ENCODE measurements at places on chromosomes 5 and 9.

DNA sequence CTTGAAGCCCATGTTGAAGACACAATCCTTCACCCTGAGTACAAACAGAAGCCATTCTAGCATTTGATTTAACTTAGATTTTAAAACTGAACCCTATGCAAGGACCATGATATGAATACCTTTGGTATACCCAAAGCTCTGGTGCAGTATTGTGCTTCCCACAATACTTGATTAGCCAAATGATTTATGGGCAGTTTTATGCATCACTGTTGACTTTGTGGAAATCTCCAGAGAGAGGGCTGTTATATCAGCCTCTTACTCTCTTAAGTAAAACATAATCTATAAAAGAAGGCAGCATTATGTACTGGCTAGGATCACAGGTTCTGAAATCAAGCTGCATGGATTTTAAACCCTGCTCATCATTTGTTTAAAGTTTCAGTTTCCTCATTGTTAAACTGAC, 762.8 kb downstream of the EFNA5 start:
- no peak for DNase-seq

DNA sequence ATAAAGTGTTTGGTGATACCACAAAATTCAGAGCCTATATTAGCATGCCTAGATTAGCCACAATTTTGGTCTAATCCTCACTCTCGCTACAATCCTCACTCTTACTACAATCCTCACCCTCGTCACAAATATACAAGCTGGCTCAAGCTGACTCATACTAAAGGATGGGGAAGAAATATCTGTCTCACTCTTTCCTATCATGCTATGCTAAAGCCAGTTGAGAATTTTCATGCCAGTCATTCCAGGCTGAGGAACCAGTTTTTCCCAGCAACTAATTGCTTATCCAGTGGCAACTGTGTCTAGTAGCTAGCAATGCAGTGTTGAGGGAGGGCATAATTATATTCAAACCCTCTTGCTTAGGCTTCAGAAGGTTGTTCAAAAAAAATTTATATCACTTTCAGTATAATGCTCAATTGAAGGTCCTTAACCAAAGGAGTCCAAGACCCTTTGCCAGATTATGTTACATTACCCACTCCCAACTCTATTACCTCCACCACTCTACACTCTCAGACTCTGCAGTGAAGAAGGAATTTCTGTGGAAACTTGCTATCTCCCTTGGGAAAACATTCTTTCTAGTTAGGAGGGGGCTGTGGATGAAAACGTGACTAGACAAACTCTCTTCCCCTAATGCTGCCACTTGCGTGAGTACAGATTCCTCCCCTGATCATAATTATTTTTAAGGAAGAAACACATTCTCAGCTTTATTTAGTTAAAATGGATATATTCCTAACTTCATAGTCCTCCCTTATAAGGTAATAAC, 810.3 kb upstream of the ACO1 start:
- no peak for DNase-seq

DNA sequence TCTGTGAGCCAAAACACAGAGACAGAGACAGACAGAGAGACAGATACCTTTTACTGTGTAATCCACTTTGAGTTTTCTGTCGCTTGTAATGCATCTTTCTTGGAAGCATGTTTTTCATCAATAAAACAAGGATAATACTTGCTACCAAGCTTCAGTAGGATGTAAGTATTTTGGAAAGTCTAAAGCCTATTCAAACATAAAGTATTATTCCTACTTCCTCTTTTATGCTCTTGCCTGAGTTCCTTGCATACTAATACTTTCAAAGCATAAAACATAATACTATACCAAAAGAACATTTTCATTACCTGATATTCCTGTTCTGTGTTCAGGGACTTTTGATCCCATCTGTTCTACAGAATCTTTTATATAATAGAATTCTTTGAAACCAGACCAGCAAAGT, 64.5 kb upstream of the SLC30A5 start:
- no peak for DNase-seq

DNA sequence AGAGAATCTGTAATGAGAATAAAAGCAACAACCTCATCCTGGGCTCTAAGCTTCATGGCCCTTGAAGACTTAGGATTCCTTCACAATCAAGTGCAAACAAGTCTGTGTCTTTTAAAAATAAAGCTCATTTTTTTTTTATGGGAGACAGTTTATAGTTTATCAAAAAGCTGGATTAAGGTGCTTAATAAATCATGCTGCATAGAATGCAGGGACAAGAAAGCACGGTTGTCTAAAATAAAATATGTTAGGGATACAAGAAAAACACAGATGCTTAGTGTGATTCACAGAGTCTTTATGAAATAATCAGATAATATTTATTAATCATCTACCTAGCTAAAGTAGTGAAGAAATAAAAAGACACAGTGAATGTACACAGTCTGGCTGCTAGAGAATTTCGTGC, 2045.9 kb upstream of the WWC1 start:
- DNase-seq = no peak

GRCh38 chr9:86978413-86978812, 31.1 kb upstream of the GAS1 start:
- DNase-seq = no peak

DNA sequence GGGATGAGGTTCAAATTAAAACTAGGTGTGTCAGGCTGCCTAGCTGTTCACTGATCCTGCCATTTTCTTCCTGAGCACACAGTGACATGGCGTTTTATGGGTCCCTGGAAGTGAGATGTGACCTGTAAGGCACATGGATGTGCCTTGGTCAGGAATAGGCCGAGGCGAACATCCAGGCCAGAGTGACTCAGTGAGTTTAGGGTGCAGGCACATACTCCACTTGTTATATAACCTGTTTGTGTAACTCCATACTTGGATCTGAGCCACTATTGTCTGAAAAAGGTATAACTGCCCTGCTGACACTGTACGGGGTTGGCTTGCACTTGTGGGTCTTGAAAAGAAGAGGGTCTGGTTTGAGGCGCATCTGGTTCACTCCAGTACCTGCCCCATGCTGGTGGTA, 150.1 kb upstream of the ADAMTS16 start:
- DNase-seq = no peak

DNA sequence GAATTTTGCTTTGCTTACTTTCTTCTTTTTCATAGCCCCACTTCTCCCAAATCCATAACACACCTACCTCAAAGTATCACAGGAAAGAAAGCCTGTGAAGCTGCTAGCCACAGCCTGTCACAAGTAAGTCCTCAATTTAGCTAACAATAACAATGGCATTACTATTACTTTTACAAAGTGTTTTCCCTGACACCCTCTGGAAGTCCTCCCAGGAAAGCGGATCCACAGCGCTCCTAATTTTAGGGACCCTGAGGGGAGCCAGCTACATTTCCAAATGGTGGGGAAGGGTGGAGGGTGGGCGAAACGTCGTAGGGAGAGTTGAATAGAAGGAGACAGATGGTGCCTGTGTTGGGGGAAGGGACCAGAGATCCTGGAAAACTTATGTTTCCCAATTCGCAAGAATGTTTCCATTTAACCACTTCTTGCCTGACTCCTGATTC, 523 bp upstream of the WWC1 start:
- DNase-seq = no peak

- DNase-seq = no peak
Observed at GRCh38 chr9:93463638-93464248, 10.4 kb upstream of the FAM120AOS start.

- no peak for DNase-seq
Observed at GRCh38 chr9:38363589-38363925, 28.9 kb upstream of the ALDH1B1 start.

DNA sequence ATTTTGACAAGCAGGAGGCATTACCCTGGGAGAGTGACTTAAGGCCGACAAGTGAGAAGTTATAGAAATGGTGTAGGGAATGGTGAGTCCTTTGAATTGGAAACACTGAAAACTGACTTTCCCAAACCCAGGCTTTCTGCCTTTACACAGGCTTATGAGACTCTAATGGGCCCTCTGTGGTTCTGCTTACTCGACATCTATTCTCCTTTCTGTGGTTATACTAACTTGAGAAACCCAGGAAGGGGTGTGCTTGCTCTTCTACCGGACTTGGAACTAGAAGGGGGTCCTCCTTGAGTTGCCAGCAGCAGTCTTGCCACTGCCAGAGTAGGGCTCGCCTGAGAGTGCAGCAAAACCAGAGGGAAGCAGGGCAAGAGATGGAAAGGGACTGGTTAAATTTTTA, 63.3 kb downstream of the FYB1 start:
- DNase-seq = no peak
